Stomach (tissue), 19 donors: ENCODE measurements at places on chromosomes 5 and 9. TPM values are rescaled to one million over a fixed set of nuclear protein-coding genes. Genes with fewer than 3 reads are reported as not detected.

DNA sequence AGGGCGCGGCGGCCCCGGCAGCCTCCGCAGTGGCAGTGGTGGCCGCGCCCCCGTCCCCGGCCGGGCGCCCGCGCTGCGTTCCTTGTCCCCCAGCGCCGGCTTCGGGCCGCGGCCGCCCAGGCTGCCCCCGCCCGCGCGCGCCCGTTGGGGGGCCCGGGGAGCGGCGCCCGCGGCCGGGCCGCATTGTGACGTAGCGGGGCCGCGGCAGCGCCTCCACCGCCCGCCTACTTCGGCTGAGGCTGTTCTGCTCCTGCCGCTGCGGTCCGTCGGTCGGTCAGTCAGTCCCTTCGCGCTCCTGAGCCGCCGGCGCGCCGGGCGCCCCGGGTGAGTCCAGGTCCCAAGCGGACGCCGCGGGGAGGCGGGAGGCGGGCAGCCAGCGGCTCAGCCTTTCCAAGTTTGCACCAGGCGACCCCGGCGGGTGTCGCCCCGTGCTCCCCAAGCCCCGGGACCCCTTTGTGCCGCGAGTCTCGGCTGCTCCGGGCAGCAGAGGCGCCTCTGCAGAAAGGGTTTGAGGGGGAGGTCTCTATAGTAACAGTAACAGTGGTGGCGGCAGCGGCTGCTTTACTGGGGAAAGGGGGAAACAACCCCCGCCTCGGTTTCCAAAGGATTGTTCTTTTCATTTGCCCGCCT is at the start of gene SNCAIP:
TSS of gene SNCAIP (plus strand) at position 277 of the 630 bp plus-strand sequence. CDS start 78,898 bp downstream, outside the sequence.
- peak within 1 kb of the TSS; percentile 73 for H3K27ac ChIP-seq
- DNase-seq, result peak; percentile 84
- H3K36me3 ChIP-seq, result no peaks in the 10 kb centered on the region
- H3K4me1 ChIP-seq, result peaks cover 23% of the 10 kb centered on the region
- H3K4me3 ChIP-seq, result peak within 1 kb of the TSS; percentile 58

GRCh38 chr9:114805670-114806525 is at the start of gene TNFSF15:
TSS of gene TNFSF15 (minus strand) at chr9:114806039. CDS start at chr9:114806012, 27 bp downstream.
- H3K4me1 ChIP-seq, result peaks cover 20% of the 10 kb centered on the region
- no peaks in the 10 kb centered on the region for H3K27me3 ChIP-seq
- peak within 1 kb of the TSS; percentile 82 for H3K27ac ChIP-seq
- H3K36me3 ChIP-seq, result no peaks in the 10 kb centered on the region
- H3K4me3 ChIP-seq, result peak within 1 kb of the TSS; percentile 23

GRCh38 chr9:78004478-78005229 is 27.0 kb downstream of the GNAQ start:
- H3K27ac ChIP-seq, result peak overlapping the region; percentile 41
- H3K4me3 ChIP-seq, result no peak overlapping the region
- H3K27me3 ChIP-seq, result no peaks in the 10 kb centered on the region
- no peaks in the 10 kb centered on the region for H3K36me3 ChIP-seq
- no peak for DNase-seq
- H3K4me1 ChIP-seq, result peaks cover 88% of the 10 kb centered on the region

DNA sequence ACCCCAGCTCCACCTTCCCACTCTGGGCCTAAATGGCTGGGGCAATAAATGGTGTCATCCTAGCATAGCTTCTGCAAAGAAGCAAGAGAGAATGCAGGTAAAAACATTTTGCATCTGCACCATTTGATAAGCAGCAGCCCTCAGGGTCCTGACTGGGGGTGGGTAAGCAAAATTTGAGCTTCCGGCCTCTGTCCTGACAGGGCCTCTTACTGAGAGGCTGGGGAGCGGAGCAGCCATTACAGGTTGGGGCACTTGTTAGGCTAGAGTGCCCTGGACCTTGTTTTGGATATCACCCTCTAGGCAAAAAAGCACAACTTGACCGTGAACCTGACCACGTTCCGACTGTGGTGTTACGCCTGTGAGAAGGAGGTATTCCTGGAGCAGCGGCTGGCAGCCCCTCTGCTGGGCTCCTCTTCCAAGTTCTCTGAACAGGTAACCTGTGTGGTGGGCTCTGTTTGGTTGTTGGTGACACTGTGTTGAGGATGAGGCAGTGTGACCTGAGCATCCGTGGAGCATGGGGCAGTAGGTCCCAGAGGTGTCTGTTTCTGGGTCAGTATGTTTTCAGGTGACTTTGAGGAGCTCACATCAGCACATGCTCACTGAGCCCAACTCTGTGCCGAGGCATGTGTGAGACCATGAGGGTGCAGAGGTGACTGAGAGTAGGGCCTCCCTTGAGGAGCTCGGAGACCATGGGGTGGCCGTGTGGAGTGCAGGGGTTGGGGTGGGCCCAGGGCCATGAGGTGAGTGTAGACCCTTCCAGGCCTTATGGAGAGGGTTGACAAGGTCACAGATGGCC is 23.1 kb downstream of the USP20 start:
- no peak overlapping the region for H3K27ac ChIP-seq
- peaks cover 49% of the 10 kb centered on the region for H3K36me3 ChIP-seq
- H3K4me1 ChIP-seq, result no peaks in the 10 kb centered on the region

- H3K4me1 ChIP-seq, result no peaks in the 10 kb centered on the region
- H3K4me3 ChIP-seq, result no peak overlapping the region
Observed at GRCh38 chr9:37302277-37302676, 120.2 kb upstream of the GRHPR start.

STPG3 gene
- total RNA-seq, result not detected

GRCh38 chr5:178150977-178151734 is 2.5 kb downstream of the NHP2 start:
- H3K36me3 ChIP-seq, result peaks cover 52% of the 10 kb centered on the region
- H3K4me1 ChIP-seq, result peaks cover 31% of the 10 kb centered on the region
- DNase-seq, result no peak
- no peak overlapping the region for H3K27ac ChIP-seq

ATP10B gene
- total RNA-seq, result 3.1 TPM

GLRA1 gene
- not detected for total RNA-seq

CCDC107 gene
- 28.1 TPM for total RNA-seq

DNA sequence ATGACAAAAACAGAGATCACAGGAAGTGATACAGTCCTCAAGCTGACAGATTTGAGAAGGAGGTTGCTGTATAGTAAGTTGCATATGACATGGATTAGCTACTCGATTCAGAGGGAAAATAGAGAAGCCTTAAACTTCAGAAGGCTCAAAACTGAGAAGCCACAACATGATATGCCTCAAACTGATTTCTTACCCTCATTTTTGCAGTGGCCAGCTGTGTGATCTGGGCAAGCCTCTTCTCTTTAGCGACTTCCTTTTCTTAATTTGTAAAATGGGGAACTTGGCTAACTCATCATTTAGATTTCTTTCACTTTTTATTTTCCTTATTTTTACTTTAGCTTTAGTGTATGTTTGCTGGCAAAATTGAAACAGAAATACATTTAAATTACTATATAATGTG is 421.1 kb downstream of the KIF4B start:
- no peak overlapping the region for H3K4me3 ChIP-seq
- H3K27me3 ChIP-seq, result no peaks in the 10 kb centered on the region
- DNase-seq, result no peak
- no peak overlapping the region for H3K27ac ChIP-seq

DNA sequence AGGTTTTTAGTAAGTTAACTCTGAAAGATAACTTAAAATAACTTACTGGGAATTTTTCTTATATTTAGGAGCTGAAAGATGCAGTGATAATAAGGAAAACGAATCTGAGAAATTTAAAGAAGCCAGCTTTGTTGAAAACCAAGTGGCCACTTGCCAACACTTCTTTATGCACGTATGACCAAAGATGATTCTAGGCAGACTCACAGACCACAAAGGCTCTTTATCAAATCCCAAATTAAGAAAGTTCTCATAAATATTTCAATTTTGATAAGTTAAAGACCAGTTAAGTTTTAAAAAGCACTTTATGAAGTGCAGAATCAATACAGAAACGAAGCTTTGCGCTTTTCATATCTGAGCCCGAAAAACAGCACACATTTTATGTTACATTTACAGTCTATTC is 1.5 kb downstream of the AFF4 start:
- H3K4me1 ChIP-seq, result peaks cover 40% of the 10 kb centered on the region
- H3K4me3 ChIP-seq, result peak overlapping the region; percentile 89
- H3K27me3 ChIP-seq, result no peaks in the 10 kb centered on the region
- no peaks in the 10 kb centered on the region for H3K36me3 ChIP-seq
- H3K27ac ChIP-seq, result peak overlapping the region; percentile 99

FOXD4L5 gene
- total RNA-seq, result not detected

DNA sequence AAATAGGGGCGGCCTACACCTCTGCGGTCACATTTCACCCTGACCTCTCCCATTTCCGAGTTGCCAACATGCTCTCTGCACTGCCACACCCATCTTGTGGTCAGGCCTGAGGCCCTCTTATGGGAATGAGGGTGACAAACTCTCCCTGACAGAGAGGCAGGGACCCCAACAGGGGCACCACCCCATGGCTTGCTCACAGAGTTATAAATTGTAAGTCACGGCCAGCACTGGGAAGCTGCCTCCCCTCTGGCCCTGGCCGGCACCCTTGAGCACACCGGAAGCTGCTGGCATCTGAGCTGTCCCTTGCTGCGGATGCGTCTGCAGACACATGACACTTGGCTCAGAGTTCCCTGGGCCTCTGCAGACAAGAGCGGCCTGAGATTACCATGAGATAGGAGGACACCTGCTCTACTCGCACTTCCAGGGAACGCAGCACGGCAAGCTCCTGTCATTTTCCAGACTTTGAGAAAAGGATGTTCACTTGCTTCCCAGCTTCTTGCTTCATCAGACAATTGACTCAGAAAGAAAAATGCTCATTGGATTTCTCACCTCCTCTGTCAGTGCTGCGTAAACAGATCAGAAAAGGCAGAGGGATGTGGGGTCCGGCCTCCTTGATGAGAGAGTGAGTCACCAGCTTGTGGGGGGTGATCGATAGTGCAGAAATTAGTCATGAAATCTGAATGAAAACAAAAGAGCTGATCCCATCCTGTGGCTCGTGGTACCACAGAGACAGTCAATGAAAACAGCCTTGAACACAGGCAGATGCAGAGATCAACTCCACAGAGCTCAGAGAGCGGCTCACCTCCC is 269.8 kb downstream of the SYK start:
- H3K36me3 ChIP-seq, result no peaks in the 10 kb centered on the region
- no peak overlapping the region for H3K27ac ChIP-seq
- peak; percentile 54 for DNase-seq
- H3K4me1 ChIP-seq, result peaks cover 14% of the 10 kb centered on the region
- no peaks in the 10 kb centered on the region for H3K27me3 ChIP-seq

PDE6A gene
- not detected for total RNA-seq

DNA sequence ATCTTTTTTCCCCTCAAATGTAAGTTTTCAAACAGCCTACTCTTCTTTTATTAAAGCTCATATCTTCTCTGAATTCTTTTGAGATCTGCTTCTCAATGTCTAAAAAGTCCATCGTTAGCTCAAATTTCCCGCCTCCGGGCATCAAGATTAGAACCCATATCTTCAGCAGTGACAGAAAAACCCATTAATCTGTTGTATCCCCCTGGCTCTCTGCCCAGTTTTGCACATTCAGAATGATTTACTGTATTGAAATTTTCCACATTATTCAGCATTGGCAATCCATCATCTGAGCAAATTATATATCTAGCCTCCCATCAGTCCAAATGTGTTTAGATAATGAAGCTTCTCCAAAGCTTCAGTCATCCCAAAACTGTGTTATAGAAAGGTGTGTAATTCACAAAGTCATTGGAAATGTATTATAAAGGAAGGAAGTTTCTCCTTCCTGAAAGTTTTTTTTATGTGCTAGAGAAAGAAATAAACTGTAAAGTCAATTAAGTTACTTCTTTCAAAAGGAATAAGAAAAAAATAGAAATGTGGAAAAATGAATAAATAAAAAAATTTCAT is 849.9 kb downstream of the MAT2B start:
- no peaks in the 10 kb centered on the region for H3K36me3 ChIP-seq
- no peaks in the 10 kb centered on the region for H3K27me3 ChIP-seq
- H3K4me1 ChIP-seq, result no peaks in the 10 kb centered on the region

DNA sequence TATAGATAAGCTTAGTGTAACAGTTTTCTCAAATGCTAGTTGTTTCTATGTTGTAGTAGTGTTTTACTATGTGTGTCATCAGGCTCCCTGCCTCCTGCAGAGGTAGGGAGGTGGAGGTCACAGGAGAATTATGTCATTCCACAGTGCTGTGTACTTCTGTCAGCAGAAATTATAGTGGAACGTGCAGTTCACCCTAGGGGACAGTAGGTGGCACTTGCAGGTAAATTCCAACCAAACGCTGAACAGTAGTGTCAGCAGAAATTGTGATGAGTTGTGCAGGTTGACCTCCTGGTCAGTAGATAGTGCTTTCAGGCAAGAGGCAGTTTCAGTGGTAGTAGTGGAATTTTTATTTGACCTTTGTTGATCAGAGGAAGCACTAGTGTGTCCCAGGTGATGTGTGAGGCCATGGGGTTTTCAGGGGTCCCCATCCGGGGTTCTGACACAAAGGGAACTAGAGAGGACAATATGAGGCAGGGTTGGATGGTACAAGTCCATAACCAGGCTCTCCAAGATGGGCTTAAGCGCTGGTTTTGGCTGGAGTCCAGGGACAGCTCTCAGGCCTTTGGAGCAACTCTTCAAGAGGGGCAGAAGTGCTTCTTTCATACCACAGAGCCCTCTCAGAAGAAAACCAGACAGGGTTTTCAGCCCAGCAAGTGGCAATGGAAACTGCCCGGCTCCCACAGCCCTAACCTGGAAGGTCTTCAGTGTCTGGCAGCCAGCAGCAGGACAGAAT is 402.9 kb downstream of the CYLC2 start:
- DNase-seq, result peak; percentile 27
- H3K27me3 ChIP-seq, result no peaks in the 10 kb centered on the region
- H3K4me1 ChIP-seq, result no peaks in the 10 kb centered on the region
- H3K27ac ChIP-seq, result no peak overlapping the region
- no peaks in the 10 kb centered on the region for H3K36me3 ChIP-seq

- H3K36me3 ChIP-seq, result peaks cover 36% of the 10 kb centered on the region
- no peaks in the 10 kb centered on the region for H3K4me1 ChIP-seq
- H3K4me3 ChIP-seq, result no peak overlapping the region
- DNase-seq, result no peak
Observed at GRCh38 chr9:99004717-99005460, 61.2 kb downstream of the COL15A1 start.

CACFD1 gene
- total RNA-seq, result 11.7 TPM

LCN1 gene
- total RNA-seq, result not detected

DNA sequence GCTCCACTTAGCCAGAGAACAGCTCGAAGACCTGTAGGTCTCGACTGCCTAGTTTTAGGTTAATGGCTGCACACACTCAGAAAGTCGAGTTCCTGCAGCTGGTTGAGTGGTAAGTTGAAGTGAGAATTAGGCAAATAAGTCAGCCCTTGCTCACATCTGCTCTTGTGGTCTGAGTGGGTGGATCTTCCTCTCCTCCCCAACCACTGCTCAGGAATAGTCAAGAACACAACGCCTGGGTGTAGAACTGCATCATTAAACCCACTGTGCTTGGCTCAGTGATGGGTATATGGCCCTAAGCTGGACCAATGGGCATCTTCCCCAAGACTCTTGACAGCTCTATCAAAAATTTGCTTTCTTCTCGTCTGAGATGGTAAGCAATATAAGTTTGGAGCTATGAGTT is 20.9 kb upstream of the ADAM19 start:
- H3K4me3 ChIP-seq, result no peak overlapping the region
- H3K4me1 ChIP-seq, result no peaks in the 10 kb centered on the region
- H3K36me3 ChIP-seq, result no peaks in the 10 kb centered on the region
- no peak overlapping the region for H3K27ac ChIP-seq
- no peak for DNase-seq

TERT gene
- not detected for total RNA-seq

PLPPR1 gene
- not detected for total RNA-seq

- H3K4me1 ChIP-seq, result no peaks in the 10 kb centered on the region
- no peaks in the 10 kb centered on the region for H3K27me3 ChIP-seq
- DNase-seq, result no peak
- H3K4me3 ChIP-seq, result no peak overlapping the region
- H3K27ac ChIP-seq, result no peak overlapping the region
Observed at GRCh38 chr9:80632041-80632440, 1057.3 kb downstream of the TLE1 start.

- H3K36me3 ChIP-seq, result no peaks in the 10 kb centered on the region
- H3K27me3 ChIP-seq, result no peaks in the 10 kb centered on the region
- no peaks in the 10 kb centered on the region for H3K4me1 ChIP-seq
- H3K27ac ChIP-seq, result no peak overlapping the region
- H3K4me3 ChIP-seq, result no peak overlapping the region
Observed at GRCh38 chr5:132052520-132052919, 7.9 kb upstream of the IL3 start.
